NCI-H187 (cell line): ENCODE measurements at places on chromosomes 7 and 10.

DNA sequence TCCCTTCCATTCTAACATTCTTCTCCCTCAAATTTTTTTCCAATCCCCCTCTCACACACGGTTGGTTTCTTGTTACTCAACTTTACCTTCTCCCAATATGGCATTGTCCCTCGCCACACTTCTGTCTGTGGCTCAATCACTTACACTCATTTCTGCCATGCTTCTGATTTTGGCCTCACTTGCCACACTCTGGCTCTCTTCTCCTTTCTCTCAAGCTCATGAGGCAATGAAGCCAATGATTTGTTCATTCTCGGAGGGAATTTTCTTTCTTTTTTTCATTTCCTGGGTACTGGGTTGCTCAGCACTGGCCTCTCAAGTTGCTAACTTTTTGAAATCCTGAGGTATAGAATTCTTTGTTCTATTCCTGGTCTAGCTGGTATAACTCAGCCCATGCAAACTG, 4.0 kb upstream of the MYOZ1 start:
- no peak for DNase-seq

DNA sequence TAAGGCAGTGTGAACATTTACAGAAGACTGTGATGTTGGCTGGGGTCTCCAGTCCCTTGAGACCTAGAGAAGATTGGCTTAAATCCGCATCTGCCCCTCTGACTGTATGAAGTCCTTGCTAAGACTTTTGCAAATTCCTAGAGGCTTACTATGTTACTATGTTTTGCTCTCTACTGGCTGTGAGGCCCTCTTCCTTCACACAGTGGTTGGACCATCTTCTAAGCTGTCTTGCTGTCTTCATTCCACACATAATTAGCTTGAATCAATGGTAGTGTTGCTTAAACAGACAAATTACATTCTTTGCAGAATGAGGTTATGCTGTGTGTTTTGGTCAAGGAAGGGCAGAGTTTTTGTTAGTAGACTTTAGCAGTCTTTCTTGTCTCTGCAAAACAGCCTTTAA, 658.0 kb downstream of the TYW1 start:
- DNase-seq, result no peak

- no peak for DNase-seq
These were observed 717.5 kb upstream of the LRRN3 start for GRCh38 chr7:110373416-110373815.

DNA sequence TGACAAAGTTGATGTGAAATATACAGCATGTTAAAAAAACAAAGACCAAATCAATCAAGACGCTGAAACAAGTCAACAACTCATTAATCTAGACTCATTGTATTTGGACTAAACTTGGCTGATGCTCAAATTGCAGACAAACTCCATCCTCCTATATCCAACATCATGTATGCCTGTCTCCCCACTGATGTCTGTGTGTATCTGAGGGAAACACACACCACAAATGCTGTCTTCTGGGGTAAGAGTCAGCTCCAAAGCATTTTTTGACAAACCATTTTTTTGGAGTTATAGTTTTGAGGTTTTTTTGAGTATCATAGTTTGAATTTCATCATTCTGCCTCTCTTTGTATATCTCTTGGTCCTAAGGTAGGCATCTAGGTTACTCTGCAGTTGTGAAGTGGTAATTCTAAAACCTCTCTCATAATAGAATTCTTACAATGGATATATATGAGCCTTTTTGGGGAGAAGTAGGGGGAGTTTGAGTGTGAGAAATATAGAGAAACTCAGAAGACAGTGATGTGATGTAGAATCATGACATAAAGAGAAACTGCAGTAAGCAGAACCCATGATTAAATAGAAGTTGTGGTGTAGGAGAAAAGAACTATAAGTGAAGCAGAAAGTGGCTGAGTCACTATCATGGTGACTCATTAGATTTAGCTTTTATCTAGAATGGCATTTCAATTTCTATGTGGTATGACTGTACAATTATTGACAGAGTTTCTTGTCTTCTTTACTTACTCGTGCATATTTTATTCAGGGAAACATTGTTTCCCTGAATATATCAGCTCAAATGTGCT, 1531.1 kb upstream of the LRRTM3 start:
- no peak for DNase-seq

DNA sequence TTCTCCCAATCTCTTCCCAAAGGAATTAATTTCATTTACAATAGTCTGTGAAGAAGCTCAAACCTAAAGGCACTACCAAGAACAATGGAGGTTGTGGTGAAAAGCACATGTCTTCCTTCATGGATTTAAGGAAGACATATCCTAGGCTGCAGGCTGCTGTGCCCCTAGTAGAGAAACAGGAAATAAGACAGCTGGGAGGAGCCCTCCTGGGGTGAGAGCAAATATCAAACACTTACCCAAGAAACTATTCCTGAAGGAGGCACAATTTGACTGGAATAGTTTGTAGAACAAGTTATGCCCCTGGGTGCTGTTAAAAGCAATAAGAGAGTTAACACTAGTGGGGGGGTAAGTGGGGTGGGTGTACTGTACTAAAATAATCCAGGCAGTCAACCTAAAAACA, 30.1 kb downstream of the PDZD8 start:
- DNase-seq, result no peak

DNA sequence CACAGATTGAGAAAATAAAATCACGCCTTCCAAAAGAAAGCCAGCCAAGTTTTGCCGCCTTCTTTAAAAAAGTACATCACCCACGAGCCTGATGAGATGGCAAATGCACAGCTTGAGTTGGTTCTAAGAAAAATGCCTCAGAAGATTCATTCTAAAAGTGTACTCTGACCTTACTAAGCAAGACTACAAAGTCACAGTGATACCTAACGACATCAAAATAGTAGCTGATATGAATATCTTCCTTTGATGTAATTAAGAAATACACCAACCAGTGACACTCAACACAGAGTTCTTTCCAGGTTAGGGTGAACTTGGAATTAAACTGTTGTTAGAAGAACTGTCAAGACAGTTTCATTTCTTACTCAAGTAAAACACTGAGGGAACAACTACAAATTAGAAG, 78.0 kb upstream of the AMPH start:
- DNase-seq, result no peak

GRCh38 chr10:985361-985760, 2.9 kb upstream of the GTPBP4 start:
- DNase-seq, result no peak

GRCh38 chr7:64907641-64908326, 4.7 kb downstream of the ZNF273 start:
- no peak for DNase-seq

GRCh38 chr10:93867525-93867924, 26.3 kb upstream of the SLC35G1 start:
- no peak for DNase-seq
